ENCODE measurements at places on chromosomes 5 and 9. TPM values are rescaled to one million over a fixed set of nuclear protein-coding genes. Genes with fewer than 3 reads are reported as not detected.

The ADRB2 gene
- total RNA-seq, result 1.2 TPM

The LECT2 gene
- not detected for total RNA-seq

The KLHL9 gene
- total RNA-seq, result not detected

The ENTR1 gene
- total RNA-seq, result 36.5 TPM

The IFNA16 gene
- total RNA-seq, result not detected

The CPLANE1 gene
- total RNA-seq, result 4.8 TPM

The INSL6 gene
- total RNA-seq, result not detected

The CDO1 gene
- 0.74 TPM for total RNA-seq

The TAF1L gene
- not detected for total RNA-seq

The OR2V1 gene
- not detected for total RNA-seq

GRCh38 chr5:72818866-72819534 is 2.5 kb downstream of the TNPO1 start:
- DNase-seq, result peak; percentile 60

DNA sequence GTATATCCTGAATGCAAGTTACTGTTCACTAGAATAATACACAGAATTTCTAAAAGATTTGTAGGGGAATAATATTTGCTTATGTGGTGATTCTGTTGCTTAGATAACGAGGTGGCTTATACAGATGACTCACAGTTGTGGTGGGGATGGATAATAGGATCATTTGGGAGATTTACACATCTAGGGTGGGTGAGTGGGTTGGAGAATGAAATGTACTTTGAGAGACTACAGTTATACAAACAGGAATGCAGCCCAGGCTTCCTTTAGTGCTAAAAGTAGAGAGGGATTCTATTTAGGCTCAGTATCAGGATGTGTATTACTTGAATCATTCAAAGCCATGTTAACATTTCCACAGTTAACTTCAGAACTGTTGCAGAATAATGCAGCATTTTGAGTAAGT is 1.8 kb downstream of the CTXN3 start:
- peak; percentile 65 for DNase-seq

GRCh38 chr9:137397675-137398423 is 25.1 kb downstream of the EXD3 start:
- DNase-seq, result no peak

DNA sequence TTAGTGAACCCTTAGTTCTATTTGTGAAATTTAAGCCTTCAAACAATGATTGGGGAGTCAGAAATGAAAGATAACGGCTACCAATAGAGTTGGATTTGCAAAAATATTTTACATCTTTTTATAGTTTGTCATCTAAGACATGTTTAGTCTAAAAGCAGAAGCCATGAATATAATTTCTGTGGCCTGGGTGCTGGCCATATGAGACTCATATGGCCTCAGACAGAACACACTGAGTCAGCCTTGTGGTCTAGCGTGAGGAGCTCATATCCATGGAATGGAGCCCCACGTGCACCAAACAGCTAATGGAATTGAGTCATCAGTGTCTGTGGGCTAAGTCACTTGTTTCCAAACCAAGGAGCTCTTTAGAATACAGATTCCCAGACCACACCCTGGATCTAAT is 240.7 kb upstream of the NREP start:
- DNase-seq, result peak; percentile 100

- peak; percentile 5 for DNase-seq
These were observed at the start of gene TXNDC8 for GRCh38 chr9:110337727-110338126. TXNDC8 (minus strand) TSS chr9:110337863.

GRCh38 chr5:95812074-95812471 is 10.5 kb downstream of the GLRX start:
- no peak for DNase-seq

DNA sequence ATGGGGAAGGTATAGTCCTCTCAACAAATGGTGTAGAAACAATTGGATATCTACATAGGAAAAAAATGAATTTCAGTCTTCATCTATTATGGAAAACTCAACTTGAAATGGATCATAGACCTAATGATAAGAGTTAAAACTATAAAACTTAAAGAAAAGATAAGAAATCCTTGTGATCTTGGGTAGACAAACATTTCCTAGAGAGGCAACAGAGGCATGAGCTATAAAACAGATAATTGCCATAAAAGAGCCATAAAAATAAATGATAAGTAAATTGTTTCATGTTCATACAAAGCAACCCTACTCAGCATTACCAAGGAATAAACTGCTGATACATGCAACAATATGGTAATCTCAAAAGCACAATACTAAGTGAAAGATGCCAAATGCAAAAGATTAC is 76.2 kb downstream of the SNX18 start:
- no peak for DNase-seq

- DNase-seq, result no peak
These were observed 46.2 kb upstream of the FBXW11 start for GRCh38 chr5:172052450-172053236.

- no peak for DNase-seq
These were observed 39.2 kb downstream of the YIPF5 start for GRCh38 chr5:144131261-144131660.

- no peak for DNase-seq
These were observed 41.2 kb upstream of the ABCA1 start for GRCh38 chr9:104969116-104969515.

DNA sequence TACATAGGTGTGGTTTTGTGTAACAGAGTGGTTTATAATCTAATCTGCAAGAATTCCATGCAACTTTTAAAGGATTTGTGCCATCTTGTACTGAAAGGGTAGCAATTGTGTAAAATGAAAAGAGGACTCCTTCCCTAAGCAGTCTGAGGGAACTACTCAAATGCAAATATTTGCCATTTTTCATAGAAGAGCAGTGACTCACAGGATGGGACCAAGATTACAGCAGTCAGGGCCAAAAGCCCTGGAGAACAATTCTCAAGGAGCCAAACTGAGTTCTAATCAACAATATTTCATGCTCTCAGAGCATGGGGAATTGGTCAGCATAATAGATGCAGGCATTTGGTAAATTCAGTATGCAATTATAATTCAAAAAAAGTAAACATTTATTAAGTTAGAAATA is 495.8 kb downstream of the CHSY3 start:
- no peak for DNase-seq

DNA sequence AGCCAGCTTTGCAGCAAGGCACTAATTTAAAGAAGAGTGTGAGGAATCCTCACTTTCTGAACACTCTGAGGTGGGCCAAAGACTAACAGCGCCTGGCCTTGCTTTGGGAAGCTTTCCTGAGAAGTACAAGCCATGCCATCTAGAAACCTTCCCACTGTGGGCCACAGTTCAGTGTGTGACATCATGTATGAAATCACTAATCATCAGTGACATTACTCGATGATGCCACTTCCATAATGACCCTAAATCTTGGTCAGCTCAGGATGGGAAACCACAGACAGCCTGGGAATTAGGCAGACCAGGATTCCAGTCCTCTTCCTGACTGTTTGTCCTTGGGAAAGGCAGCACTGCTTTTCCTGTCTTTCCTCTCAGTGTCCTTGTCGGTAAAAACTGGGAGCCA is 54.2 kb upstream of the HSPA9 start:
- DNase-seq, result no peak

GRCh38 chr5:115375893-115376292 is 79.4 kb upstream of the CCDC112 start:
- DNase-seq, result peak; percentile 42

- DNase-seq, result no peak
These were observed 24.3 kb downstream of the KCNV2 start for GRCh38 chr9:2741441-2742158.

- peak; percentile 75 for DNase-seq
These were observed 55.1 kb downstream of the ABCA1 start for GRCh38 chr9:104872656-104873488.

DNA sequence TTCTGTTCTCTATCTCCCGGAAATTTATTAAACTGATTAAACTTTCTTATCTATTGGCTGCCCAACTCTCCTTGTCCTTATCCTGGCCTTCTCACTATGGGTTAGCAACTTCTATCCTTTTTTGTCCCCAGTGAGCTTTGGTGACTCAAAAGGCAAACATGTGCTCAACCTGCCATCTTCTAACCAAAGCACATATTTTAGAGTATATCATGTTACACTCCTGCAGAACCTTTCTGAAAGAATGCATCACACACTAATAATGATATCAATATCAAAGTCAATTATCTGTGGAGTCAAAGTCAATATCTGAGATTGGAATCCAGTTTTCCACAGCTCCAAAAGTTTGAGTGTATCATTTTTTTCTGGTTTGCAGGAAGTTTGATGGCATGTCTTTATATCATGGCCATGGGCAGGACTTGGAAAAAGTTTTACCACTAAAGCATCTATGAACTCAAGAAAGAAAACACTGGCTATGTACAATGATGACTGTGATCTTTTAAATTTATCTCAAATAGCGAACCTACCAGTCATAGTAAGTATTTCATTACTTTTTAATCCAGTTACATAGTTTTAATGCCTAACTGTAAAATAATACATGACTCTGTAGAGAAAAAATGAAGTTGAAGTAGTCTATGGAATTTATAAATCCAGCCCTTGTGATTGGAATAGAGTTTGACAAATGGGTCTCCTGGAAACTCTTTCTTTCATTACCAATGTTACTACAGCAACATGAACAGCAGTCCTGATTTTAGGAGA is 166.8 kb downstream of the DROSHA start:
- DNase-seq, result no peak

GRCh38 chr9:133715295-133715865 is 22.8 kb downstream of the SARDH start:
- DNase-seq, result no peak

DNA sequence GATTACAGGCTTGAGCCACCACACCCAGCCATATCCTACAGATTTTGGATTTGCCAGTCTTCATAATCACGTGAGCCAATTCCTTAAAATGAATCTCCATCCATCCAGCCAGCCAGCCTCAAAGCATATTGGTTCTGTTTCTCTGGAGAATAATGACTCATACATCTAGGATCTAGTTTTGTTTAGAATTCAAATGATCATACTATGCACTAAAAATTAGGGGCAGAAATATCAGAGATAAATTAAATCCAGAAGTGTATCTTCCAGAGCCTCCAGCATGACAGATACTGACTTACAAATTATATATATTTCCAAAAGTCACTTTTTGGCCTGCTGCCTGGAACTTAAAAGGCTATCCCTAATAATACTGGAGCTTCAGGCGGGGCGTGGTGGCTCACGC is 119.1 kb upstream of the NR5A1 start:
- DNase-seq, result no peak

DNA sequence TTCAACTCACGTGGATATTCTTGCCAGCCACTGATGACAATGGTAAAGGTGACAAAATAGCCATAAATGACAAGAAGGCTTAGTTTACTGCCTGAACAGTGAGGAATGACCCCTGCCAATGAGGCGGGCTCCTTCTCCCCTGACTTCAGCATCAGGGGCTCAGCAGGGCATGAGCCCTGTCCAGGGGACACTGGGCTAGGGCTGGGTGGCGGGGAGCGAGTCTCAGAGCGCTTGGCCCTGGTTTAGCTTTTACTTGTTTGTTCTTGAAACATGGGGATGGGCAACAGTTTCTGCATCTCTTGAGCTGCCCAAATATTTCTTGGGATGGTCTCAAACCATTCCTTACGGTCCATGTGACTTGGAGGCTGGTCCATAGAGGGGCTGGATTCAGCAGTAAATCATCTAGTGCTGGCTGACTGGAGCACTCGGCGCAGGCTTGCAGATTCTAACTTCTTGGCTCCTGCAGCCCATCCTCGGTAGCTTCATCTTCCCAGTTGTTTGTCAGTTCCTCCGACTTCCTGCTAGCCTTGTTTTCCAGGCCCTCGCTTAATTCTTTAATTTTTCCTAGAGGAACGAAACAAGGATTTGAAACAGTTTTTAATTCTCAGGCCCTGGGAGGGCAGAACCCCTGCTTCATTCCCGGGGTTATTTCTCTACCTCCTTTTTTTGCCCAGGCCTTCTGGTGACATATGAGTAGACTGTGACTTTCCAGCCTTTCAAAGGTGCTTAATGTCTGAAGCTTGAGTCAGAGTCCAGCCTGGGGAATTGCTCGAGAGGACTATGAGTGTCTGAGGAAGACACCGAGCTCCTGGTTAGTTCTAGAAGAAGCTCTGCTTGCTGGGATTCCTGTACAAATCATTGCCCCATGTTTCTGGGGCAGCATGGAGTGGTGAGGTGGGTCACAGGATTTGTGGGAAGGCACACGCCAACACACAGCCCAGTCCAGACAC is 4.5 kb upstream of the HMCN2 start:
- DNase-seq, result no peak

- no peak for DNase-seq
These were observed 71.4 kb downstream of the ASTN2 start for GRCh38 chr9:117343427-117343826.

GRCh38 chr9:126151031-126151685 is 175.5 kb upstream of the MVB12B start:
- no peak for DNase-seq

GRCh38 chr5:13653709-13654108 is 290.8 kb downstream of the DNAH5 start:
- no peak for DNase-seq

GRCh38 chr5:67577424-67577823 is 380.8 kb upstream of the CD180 start:
- DNase-seq, result peak; percentile 29

DNA sequence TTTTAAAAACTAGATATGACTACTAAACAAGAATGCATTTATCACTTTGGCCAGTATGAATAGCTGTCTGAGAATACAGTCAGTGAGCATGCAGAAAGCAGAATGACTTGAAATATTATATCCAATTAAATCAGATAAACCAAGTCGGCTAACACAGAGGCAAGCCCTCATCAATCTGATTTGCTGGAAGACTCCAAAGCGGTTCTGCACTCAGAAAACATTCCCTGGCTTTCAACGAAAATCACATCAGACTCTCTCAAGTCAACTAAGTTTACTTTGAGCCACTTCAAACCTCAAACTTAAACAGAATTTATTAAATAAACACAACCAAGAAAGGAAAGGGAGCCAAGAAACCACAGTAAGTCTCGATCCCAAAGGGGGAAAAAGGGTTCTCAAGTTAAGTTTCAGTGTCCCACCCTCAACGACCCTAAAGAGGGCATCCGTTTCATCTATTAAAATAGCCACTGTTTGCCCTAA is 1.4 kb downstream of the MYO10 start:
- peak; percentile 40 for DNase-seq

DNA sequence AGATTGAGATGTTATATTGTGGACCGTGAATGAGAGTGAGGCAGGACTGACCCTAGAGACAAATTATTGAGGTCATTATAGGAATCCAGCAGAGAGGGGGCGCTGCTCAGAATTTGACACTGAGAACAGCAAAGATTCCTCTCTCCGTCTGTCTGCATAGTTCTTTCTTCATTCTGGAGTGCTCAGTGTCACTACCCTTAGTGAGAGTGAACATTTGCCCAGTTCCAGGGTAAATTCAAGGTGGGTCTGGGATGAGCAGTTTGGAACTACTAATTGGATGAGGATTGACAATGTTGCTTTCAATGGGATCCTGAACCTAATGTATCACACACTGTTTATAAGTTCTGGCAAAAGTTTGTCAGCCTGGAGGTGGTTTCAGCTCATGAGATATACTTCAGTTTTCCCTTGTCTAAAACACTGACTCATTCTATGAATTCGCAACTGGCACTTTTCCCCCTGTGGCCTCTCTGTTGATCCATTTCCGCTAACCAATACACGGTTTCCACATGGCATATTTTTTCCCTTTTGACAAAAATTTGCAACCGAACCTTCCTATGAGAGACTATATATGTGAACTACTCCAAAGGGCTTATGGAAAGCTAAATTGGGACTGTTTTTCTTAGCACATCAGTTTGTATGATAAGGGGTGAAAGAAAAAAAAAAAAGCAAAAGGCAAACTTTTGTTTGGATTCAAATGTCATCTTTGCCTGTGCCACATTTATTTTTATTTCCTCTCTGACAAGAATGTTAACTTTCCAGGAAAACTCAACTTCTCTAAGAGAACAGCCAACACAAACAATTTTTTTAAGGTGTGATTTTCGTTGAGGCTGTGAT is 1240.7 kb upstream of the WWC1 start:
- DNase-seq, result peak; percentile 64

GRCh38 chr5:96117771-96118651 is 156.4 kb upstream of the ELL2 start:
- no peak for DNase-seq

Measured in H4 (cell line).